ENCODE measurements at places on chromosomes 3 and 15.

DNA sequence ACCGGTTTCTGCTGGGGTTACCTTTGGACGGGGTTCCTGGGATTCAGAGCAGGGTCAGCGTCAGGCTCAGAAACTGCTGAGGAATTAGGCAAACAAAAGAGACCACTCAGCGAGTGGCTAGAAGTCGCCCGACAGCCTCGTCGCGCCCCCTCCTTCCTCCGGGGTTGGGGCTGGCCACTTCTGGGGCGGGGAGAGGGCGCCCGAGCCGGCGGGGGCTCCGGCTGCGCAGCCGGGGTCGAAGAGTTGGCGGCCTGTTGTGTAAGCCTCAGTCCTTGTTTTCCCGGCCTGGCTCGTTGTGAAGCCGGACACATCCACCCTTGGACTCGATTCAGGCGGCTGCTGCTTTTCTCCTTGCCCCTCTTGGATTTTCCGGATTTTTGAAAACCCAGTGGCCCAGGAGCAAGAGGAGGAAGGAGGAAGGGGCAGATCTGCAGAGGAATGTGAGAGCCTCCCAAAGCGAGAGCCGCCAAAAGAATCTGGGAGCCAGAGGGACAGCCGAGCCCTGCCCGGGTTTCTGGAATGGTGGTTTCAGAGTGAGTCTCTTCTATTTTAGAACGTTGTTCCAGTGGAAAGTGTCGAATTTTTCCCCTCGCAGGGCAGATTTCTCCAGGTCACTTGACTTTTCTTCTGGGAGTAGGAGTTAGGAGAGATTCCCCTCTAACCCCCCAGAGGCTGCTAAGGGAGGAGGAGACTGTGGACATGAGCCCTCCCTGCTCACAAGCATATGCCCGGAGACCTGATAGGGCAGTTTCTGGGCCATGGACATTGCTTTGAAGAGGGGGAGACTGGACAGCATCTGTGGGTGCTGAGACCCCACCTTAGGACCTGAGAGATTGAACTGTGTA is 666 bp downstream of the SNX33 start:
- no peak for DNase-seq

GRCh38 chr15:35208353-35208752 is 123.3 kb upstream of the NANOGP8 start:
- no peak for DNase-seq

DNA sequence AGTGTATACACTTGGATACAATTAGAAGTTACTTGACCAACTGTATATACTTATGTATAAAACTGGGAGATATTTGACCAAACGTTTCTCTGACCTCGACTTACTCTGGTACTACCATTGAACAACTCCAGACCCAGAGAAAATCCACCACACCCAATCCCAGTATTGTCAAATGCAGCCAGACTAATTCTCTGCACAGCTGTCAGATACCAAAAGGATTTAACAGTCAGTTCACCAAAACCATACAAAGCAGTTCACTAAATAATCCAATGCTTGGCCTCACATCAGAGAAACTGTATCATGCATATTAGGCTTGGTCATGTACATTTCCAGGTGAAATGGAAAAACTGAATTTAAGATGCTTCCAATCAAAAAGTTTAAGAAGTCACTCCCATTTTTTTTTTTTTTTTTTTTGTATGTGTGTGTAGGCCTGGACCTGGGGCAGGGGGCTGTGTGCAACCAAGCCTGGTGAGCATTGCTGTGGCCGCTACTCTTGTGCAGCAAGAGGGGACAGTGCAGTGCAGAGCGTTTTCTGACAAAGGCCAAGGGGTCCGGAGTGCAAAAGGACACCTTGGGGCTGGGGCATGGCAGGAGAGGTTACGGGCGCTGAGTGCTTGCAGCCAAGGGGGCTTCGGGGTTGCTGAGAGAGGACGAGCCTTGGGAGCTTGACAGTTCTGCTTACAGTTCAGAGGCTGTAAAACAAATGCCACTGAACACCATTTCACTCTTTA is 1.4 kb downstream of the TOMM70 start:
- no peak for DNase-seq

GRCh38 chr3:190432216-190432615 is 17.5 kb downstream of the TMEM207 start:
- DNase-seq: no peak

DNA sequence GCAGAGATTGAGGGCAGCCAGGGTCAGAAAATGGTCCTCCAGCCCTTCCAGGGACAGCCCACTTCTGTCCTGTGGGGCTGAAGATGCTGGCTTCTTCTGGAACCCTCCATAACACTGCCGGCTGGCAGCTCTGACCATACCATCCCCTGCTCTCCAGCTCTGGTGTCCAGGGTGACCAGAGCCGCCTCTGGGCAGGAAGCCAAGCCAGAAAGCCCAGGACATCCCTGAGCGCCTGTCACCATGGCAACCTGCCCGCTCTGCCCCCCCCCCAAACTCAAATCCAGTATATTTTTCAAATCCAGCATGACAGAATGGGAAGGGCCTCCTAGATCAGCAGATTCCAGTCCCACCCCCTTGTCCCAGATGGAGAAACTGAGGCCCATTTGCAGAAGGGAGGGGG is 420 bp upstream of the TMIE start:
- no peak for DNase-seq

DNA sequence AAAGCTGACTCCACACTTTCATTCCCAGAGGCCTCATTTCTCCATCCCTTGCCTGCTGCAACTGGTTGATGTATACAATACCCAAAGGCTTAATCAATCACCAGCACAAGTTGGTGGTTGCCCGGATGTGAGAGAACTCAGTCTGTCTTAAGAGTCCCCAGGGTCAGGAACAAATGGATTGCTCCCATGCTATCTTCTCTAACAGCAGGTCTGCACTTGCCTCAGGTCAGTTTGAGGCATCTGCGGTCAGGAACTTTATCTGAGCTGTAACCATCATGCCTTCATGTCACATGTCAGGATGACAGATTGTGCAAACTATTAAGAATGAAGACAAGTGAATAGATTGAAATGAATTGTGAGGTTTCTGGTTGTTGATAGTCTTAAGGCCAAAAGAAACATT is 56.1 kb downstream of the BFSP2 start:
- no peak for DNase-seq

DNA sequence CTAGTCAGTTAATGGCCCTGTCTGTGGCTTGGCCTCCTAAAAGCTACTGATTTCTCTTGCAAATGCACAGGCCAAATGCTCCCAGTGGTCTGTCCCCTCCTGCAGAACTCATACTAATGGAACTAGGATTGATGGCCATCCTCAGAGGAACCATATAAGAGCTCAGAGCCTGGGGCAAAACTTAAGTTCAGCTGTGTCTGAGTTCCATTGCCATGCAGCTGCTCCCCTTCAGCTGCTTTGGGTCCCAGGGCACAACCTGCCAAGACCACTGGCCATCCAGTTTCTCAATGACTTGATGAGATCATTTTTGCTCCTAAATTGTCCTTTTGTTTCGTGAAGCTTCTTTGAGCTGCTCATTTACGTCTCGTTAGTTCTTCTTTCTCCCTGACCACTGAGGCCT is 529.5 kb upstream of the TBL1XR1 start:
- no peak for DNase-seq

DNA sequence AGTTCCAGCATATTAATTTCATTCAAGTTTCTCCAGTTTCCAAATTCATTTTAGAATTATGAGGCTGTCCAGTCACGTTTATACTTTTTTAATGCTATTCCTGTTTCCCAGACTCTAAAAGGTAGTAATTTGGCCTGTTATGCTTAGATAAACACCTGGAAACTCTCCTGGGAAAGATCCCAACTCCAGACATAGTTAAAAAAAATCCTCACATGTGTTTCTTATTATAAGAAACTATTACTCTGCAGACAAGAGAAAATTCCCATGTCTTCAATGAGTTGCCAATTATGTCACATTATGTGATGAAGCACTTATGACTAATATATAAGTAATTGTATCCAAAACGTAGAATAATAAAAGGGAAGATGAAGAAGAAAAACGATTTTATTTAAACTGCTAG is 137.1 kb upstream of the TMC3 start:
- DNase-seq: no peak

GRCh38 chr3:86929046-86929445 is 61.9 kb downstream of the VGLL3 start:
- DNase-seq: no peak

DNA sequence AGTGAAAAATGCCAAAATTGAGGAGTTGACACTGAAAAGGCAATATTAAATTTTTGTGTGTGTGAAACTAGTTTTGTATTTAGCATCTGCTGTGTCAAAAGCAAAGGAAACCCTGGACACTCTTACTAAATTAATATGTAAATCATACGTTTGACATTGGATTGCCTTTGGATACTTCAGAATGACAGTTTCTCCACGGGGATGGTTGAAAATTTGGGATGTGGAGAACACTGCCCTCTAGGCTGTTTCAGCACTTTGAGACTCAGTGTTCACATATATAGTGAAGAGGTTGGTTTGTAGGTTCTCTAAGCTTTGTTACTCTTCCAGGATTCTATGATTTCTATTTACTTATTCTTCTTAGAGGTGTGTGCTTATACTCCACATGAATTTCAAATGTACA is 3.0 kb downstream of the ROBO2 start:
- no peak for DNase-seq

- no peak for DNase-seq
Observed at GRCh38 chr3:194166682-194167479, 30.9 kb downstream of the HES1 start.

DNA sequence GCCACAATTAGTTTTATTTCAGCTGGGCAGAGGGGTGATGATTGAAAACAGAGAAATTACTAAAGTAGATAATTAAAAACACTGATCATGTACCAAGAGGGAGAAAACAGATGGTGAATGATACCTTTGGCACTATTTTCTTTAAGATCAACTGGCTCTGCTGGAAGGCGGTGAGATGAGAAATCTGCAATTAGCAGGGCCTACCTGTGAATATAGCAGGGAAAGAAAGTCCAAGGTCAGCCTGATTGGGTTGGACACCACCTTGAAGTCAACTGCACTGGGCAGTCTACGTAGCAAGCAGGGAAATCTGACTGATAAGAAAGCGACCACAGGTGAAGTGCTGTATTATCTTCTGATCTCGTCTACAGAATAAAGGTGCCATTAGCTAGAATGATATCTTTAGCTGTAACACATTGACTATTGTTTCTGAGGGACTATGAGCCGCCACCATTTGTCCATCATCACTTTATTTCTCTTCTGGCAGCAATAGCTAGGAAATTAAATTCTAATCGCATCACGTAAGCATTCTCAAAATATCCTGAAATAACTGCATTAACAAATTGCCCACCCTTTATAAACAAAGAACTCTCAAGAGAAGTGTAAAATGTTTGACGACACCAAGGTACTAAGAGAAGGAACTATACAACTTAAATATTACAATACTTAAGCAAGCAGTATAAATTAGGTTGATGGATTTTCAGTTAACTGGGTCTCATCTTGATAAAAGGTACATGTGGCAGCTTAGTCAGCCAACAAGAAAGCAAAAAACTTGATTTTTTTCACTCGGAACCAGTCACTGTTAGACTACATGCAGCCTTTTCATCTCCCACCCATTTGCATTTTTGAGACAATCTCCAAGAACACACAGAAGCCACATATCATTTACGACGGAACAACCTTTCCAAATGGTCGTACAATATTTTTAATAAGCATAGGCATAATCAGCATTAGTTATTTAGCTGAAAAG is 1.3 kb downstream of the NEDD4 start:
- no peak for DNase-seq

- no peak for DNase-seq
Observed at GRCh38 chr3:34856081-34856947, 783.0 kb upstream of the ARPP21 start.

GRCh38 chr3:95705786-95706418 is 1108.5 kb upstream of the EPHA6 start:
- DNase-seq: no peak

DNA sequence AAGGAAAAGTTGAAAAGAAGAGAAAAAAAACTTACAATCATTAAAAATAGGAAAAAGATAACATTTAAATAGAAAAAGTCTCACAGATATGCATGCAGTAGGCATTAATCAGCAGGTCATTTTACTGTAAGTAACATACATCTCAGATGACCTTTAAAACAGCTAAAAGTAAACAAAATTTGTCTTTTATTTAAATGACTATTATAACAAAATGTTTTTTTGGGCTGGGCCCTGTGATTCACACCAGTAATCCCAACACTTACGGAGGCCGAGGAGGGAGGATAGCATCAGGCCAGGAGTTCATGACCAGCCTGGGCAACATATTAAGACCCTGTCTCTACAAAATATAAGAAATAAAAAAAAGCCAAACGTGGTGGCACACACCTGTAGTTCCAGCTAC is 14.7 kb downstream of the IQGAP1 start:
- no peak for DNase-seq

DNA sequence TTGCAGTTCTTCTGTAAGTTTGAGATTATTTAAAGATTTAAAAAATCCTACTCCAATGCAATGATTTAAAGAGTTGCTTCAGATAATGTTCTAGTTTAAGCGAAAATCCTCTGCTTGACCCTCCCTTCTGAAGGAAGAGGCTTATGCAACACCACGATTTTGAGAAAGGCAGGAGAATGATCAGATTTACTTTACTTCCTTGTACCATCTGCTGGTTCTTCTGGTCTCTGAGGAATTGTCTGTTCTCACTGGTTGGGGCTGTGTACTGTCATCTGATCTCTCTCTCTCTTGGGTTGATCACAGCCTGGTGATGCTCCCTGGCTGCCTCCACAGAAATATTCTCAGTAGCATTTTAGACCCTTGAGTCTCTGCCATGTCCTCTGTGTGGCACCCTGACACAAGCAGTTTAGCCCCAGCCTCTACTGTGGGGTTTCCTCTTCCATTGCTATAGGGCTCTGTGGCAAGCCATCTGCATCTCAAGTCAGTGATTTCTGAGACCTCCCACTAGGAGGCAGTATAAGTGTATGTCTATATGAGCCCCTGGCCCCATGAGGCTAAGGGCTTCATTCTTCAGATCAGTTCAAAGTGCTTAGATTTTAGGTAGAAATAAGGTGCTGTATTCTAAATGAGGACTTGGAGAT is 50.8 kb upstream of the PLAAT1 start:
- DNase-seq: no peak

GRCh38 chr15:68499620-68500312 is 67.8 kb upstream of the ITGA11 start:
- no peak for DNase-seq

DNA sequence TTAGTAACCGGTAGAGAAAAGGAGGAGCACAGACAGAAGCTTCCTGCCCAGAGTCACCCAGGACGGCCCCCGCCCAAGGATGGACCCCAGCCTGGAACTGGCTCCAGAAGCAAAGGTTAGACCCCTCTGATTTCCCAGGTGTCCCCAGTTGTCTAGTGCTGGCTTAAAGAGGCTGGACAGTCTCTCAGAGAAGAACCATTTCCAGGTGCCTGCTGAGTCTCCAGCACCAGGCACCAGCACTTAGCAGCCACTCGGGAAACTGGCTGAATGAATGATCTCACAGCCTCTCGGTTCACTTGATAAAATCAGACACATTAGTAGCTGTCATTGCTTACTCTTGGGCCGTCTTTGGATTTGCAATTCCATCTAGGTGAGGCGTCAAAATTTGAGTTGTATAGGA is 139.7 kb upstream of the HES1 start:
- no peak for DNase-seq

Measured in activated naive CD4-positive, alpha-beta T cell treated with anti-CD3 and anti-CD28 coated beads, Interleukin-2, amount 50 U/mL, for 72 hours (primary cell).